Stimulated activated CD8-positive, alpha-beta memory T cell treated with anti-CD3 and anti-CD28 coated beads, Interleukin-15, amount 100 ng/mL, for 4 hours (primary cell): ENCODE measurements at places on chromosomes 5 and 9.

- DNase-seq, result no peak
Measured at GRCh38 chr5:145471831-145472612, 363.1 kb downstream of the PRELID2 start.

GRCh38 chr5:156444753-156445291, 117.9 kb downstream of the SGCD start:
- no peak for DNase-seq

GRCh38 chr5:123605822-123606221, 93.8 kb downstream of the CSNK1G3 start:
- no peak for DNase-seq

- no peak for DNase-seq
Measured at GRCh38 chr5:67178966-67179365, 17.6 kb downstream of the CD180 start.

- no peak for DNase-seq
Measured at GRCh38 chr9:87712801-87713277, 13.1 kb upstream of the CTSL start.

- DNase-seq, result no peak
Measured at GRCh38 chr9:18591261-18591660, 117.3 kb downstream of the ADAMTSL1 start.

GRCh38 chr9:6897207-6897822, 139.5 kb downstream of the KDM4C start:
- DNase-seq, result no peak
